Fibroblast of villous mesenchyme (primary cell): ENCODE measurements at places on chromosomes 16 and 17. TPM values are rescaled to one million over a fixed set of nuclear protein-coding genes. Genes with fewer than 3 reads are reported as not detected.

The TBC1D3K gene
- total RNA-seq = not detected in 2 replicates

The HOXB2 gene
- total RNA-seq = 4.3 and 4.5 TPM in 2 replicates

The CCL13 gene
- total RNA-seq = not detected in 2 replicates

The PIPOX gene
- total RNA-seq = 1.7 and 2.9 TPM in 2 replicates

The PRSS53 gene
- total RNA-seq = 1.7 and 1.9 TPM in 2 replicates

The ENPP7 gene
- total RNA-seq = not detected in 2 replicates

The ZFPM1 gene
- total RNA-seq = 2.6 TPM in 2 replicates

The KRT17 gene
- 6.1 and 14.7 TPM in 2 replicates for total RNA-seq

The TP53TG3F gene
- under 0.01 TPM in 1 of 2 replicates, not detected in the other for total RNA-seq

The PYDC1 gene
- not detected in 2 replicates for total RNA-seq

The ABCC12 gene
- total RNA-seq = under 0.01 TPM in 1 of 2 replicates, not detected in the other

The GPR142 gene
- total RNA-seq = not detected in 2 replicates

The SLC13A2 gene
- total RNA-seq = not detected in 2 replicates

The KRTAP3-1 gene
- total RNA-seq = not detected in 2 replicates

The CACNG5 gene
- not detected in 2 replicates for total RNA-seq

The SLC47A1 gene
- total RNA-seq = under 0.01 and 0.86 TPM in 2 replicates

The HOXB1 gene
- not detected in 2 replicates for total RNA-seq

The CRHR1 gene
- total RNA-seq = not detected in 2 replicates
